Lower lobe of right lung (tissue), 2 donors: ENCODE measurements at places on chromosomes 3 and 15. TPM values are rescaled to one million over a fixed set of nuclear protein-coding genes. Genes with fewer than 3 reads are reported as not detected.
A peak's percentile ranks its signal among the peaks of the same experiment; 100 is the strongest.

DNA sequence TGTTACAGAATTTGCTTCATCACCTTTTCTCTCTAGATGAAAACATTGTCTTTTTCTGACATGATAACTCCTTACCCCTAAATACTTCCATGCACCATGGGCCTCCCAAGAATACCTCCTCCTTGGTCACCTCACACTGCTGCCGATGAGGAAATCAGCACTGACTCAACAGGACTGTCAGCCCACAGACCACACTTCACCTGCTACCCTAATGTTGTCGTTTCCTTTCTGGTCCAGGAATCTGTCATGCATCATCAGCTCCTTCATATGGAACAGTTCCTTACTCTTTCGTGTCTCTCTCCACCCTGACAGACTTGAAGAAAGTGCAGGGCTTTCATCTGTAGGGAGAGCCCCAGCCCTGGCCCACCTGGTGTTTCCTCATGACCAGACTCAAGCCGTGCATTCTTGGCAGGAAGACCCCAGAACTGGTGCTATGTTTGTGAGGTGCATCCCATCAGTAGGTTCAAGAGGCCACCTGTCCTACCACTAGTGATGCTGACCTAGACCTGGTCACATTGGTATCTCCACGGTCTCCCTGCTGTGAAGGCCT lies 41.1 kb upstream of the PLXNA1 start:
- no peak overlapping the region for H3K27ac ChIP-seq
- no peaks in the 10 kb centered on the region for H3K36me3 ChIP-seq
- H3K4me1 ChIP-seq = no peaks in the 10 kb centered on the region
- H3K27me3 ChIP-seq = no peaks in the 10 kb centered on the region
- DNase-seq = no peak

- H3K4me1 ChIP-seq = no peaks in the 10 kb centered on the region
- DNase-seq = no peak
- no peak overlapping the region for H3K4me3 ChIP-seq
- H3K27me3 ChIP-seq = no peaks in the 10 kb centered on the region
- H3K36me3 ChIP-seq = no peaks in the 10 kb centered on the region
- H3K27ac ChIP-seq = no peak overlapping the region
These were observed 39.5 kb upstream of the ZBTB20 start for GRCh38 chr3:115186351-115187148.

GRCh38 chr3:130516645-130517512 lies at the start of gene COL6A6:
COL6A6 (plus strand) TSS chr3:130517177; CDS start chr3:130560365, 43,188 bp downstream.
- H3K4me3 ChIP-seq = peak within 1 kb of the TSS; percentile 49
- peaks cover 24% of the 10 kb centered on the region for H3K27me3 ChIP-seq
- H3K4me1 ChIP-seq = no peaks in the 10 kb centered on the region
- no peaks in the 10 kb centered on the region for H3K36me3 ChIP-seq
- peak within 1 kb of the TSS; percentile 44 for H3K27ac ChIP-seq
- no peak for DNase-seq

DNA sequence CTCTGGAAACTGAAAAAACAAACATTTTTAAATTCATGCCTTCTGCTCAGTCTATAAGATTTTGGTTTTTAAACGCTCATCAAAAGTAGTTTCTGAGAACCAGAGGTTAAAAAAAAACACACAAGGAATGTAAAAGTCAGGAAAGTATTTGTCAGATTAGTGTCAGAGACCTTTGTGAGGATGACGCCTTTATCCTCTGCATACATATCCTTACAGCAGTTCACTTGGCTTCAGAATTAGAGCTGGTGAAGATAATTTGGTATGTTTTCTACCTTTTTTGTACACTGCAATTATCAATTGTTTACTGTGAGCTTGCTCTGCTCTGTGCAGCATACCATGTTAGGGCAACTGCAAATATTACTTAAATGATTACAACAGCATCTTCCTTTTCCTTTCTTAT lies 8.3 kb downstream of the PRTG start:
- H3K36me3 ChIP-seq = no peaks in the 10 kb centered on the region
- no peaks in the 10 kb centered on the region for H3K27me3 ChIP-seq
- no peak for DNase-seq
- H3K4me1 ChIP-seq = peaks cover 11% of the 10 kb centered on the region

DNA sequence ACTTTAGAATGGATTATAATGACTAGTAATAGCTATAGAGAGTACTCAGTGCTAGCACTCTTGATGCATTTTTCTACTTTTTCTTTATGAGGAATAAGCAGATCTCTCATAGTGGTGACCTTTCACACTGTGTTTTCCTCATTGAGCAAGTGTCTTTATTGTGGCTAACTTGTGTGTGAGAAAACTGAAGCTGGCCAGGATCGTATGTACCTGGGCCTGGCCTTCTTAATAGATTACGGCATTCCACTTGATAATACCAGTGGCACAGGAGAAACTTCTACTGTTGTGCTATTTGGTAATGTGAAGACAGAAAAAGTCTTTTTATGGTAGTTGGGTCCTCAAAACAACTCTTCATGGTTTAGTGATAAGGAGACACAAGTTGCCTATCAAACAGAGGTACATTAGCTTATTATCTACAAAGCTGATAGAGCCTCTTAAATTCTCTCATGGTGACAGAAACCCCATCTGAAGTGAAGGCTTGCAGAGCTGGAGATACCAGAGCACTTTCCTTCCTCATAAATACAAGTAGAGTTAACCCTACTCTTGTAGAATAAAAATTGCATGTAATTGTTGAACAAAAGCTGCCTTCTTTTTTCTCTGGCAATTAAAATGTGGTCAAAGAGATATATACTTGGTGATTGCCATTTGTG lies 64.6 kb downstream of the LYSMD4 start:
- H3K4me3 ChIP-seq = no peak overlapping the region
- peaks cover 25% of the 10 kb centered on the region for H3K36me3 ChIP-seq
- no peak overlapping the region for H3K27ac ChIP-seq
- no peaks in the 10 kb centered on the region for H3K27me3 ChIP-seq

Gene CPN2
- not detected for total RNA-seq

- H3K4me3 ChIP-seq = no peak overlapping the region
- no peak for DNase-seq
- no peaks in the 10 kb centered on the region for H3K27me3 ChIP-seq
- no peak overlapping the region for H3K27ac ChIP-seq
These were observed 171.8 kb downstream of the WDR76 start for GRCh38 chr15:43998607-43999006.

Gene CCR3
- not detected for total RNA-seq

Gene STRA6
- not detected for total RNA-seq

Gene SHF
- 6.4 TPM for total RNA-seq

DNA sequence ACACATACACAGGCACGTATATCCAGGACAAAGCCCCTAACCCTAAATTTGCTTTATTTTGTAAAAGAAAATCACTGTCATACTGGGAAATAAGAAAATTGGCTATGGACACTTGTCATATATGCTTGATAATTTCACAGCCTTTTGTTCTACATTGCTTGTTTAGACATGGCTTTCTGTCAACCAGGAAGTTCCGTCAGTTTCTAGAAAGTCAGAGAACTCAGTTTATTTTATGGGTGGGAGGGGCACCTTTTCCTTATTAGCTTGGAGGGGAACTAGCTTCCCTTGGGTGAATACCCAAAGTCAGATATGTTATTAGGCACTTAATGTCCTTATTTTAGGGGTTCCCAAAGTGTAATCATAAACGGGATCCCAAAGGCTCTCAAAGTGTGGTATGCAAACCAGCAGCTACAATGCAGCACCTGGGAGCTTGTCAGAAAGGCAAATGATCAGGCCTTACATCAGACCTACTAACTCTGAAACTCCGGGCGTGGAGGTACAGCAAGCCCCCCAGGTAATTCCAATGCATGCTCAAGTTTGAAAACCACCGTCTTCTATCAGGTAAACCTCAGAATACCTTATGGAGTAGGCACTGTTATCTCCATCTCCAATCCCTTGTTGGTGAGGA lies 50.1 kb downstream of the CADPS start:
- H3K27ac ChIP-seq = no peak overlapping the region
- DNase-seq = no peak
- H3K4me3 ChIP-seq = no peak overlapping the region
- H3K4me1 ChIP-seq = no peaks in the 10 kb centered on the region

DNA sequence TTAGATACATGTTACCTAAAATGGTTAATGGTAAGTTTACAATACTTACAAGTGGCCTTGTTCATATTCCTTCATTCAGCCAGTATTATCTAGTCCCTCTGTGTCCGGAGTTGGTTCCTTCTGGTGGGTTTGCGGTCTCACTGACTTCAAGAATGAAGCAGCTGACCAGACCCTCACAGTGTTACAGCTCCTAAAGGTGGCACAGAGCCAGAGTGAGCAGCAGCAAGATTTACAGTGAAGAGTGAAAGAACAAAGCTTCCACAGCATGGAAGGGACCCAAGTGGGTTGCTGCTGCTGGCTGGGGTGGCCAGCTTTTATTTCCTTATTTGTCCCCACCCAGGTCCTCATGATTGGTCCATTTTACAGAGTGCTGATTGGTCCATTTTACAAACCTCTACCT lies 916.8 kb downstream of the MCTP2 start:
- H3K36me3 ChIP-seq = no peaks in the 10 kb centered on the region
- no peak for DNase-seq
- H3K27me3 ChIP-seq = no peaks in the 10 kb centered on the region
- no peaks in the 10 kb centered on the region for H3K4me1 ChIP-seq
- H3K4me3 ChIP-seq = no peak overlapping the region

DNA sequence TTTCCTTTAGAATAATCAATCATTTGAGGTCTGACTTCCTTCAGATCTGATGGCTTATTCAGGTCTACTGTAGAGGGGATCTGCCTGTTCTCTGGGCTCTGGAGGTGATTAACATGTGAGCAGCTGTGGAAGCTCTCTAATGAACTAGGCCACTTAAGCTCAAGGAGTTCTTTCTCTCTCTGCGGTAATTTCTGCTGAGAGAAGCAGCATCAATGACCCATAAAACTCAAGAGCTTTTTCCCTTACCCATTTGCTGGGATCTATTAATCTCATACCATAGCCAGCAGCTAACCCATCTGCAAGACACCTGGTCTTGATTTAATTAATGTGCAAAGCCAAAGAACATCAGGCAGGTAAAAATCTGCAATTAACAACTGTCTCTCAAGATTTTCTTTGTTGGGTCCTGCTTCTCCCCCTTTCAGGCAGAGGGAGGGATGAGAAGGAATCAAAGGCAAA lies 73.2 kb upstream of the DLG1 start:
- H3K4me1 ChIP-seq = peaks cover 21% of the 10 kb centered on the region
- H3K36me3 ChIP-seq = no peaks in the 10 kb centered on the region
- DNase-seq = no peak
- no peaks in the 10 kb centered on the region for H3K27me3 ChIP-seq

DNA sequence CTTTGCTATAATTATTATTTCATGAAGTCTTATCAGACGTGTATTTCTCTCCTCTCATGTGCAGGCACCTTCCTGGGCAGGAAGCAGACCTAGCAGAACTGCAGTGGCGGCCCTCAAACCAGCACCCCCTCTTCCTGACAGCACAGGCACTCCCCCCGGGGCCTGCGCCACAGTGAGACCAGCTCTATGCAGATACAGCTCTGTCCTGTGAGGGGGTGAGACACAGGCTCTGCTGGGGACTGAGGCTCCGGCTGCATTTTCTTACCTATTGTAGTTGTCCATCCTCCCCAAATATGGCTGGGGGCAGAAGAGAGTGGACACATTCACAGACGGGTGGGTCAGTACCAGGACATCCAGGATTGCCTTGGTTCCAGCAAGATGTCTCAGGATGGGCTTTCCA lies 5.0 kb downstream of the CISH start:
- peak overlapping the region; percentile 91 for H3K27ac ChIP-seq
- H3K27me3 ChIP-seq = no peaks in the 10 kb centered on the region
- H3K4me1 ChIP-seq = peaks cover 96% of the 10 kb centered on the region
- peak; percentile 42 for DNase-seq
- H3K4me3 ChIP-seq = peak overlapping the region; percentile 83
- peaks cover 45% of the 10 kb centered on the region for H3K36me3 ChIP-seq

Gene TP63
- total RNA-seq = 2.1 TPM

GRCh38 chr3:9216736-9217135 lies 32.7 kb downstream of the SRGAP3 start:
- H3K27me3 ChIP-seq = no peaks in the 10 kb centered on the region
- H3K4me3 ChIP-seq = no peak overlapping the region
- DNase-seq = no peak
- no peak overlapping the region for H3K27ac ChIP-seq
- no peaks in the 10 kb centered on the region for H3K36me3 ChIP-seq
- H3K4me1 ChIP-seq = no peaks in the 10 kb centered on the region

DNA sequence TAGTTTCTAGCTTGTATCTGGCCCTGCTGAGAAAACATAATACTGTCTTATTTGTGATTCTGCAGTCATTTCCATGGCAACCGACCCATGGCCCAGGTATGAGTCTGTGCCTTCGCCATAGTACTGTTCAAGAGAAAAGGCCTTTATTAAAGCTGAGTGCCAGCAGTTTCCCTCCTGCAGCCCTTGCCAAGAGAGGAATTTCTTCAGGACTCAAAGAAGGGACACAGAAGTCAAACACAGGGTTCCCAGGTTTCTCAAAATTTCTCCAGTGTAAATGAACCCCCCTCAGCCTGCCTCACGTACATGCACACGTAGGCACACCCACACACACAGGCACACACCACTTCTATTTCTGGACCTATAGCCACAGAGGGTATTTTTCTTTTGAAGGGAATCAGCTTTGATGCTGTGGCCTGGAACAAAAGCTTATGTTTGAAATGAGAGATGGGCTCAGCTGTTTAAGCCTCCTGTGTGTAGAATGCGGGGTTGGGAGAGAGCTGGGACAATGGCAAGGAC lies 269.2 kb downstream of the PDCD6IP start:
- no peak for DNase-seq
- no peaks in the 10 kb centered on the region for H3K36me3 ChIP-seq
- H3K27ac ChIP-seq = no peak overlapping the region
- H3K4me1 ChIP-seq = no peaks in the 10 kb centered on the region
- no peak overlapping the region for H3K4me3 ChIP-seq

DNA sequence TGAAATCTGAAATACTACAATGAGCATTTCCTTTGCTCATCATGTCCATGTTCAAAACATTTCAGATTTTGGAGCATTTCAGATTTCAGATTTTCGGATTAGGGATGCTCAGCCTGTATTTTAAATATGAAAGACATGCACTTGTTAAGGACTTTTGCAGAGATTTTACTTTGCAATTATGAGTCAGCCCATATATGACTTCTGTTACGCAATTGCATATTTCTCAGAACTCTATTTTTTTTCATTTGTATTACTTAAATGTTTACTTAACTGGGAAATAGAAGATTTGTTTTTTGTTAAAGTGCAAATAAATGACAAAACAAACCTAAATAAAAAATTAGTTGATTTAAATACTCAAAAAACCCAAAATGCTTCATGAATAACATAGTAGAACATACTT lies 376.2 kb downstream of the ZBTB20 start:
- DNase-seq = no peak
- no peaks in the 10 kb centered on the region for H3K27me3 ChIP-seq
- H3K27ac ChIP-seq = no peak overlapping the region
- H3K4me3 ChIP-seq = no peak overlapping the region
- no peaks in the 10 kb centered on the region for H3K4me1 ChIP-seq
- no peaks in the 10 kb centered on the region for H3K36me3 ChIP-seq
